ENCODE measurements at places on chromosomes 3 and 15.
A peak's percentile ranks its signal among the peaks of the same experiment; 100 is the strongest.

DNA sequence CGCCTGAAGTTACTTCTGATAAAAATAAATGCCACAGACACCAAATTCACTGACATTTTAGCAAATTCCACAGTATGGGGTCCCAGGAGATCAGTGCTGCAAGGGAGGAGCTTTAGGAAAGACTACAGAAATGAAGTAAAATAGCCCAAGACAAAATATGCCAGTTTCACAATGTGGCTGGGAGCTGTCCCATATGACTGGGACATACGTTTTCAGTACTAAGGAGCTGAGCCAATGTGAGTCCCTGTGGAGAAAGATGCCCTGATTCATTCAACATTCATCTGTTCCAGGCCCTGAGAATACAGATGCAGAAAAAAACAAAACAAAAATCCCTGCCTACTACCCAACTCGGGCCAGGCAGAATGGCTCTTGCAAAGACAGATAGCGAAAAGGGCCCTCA, 63.4 kb upstream of the FAM174B start:
- no peak for DNase-seq

GRCh38 chr15:99014803-99015697, 7.5 kb upstream of the PGPEP1L start:
- DNase-seq = no peak

DNA sequence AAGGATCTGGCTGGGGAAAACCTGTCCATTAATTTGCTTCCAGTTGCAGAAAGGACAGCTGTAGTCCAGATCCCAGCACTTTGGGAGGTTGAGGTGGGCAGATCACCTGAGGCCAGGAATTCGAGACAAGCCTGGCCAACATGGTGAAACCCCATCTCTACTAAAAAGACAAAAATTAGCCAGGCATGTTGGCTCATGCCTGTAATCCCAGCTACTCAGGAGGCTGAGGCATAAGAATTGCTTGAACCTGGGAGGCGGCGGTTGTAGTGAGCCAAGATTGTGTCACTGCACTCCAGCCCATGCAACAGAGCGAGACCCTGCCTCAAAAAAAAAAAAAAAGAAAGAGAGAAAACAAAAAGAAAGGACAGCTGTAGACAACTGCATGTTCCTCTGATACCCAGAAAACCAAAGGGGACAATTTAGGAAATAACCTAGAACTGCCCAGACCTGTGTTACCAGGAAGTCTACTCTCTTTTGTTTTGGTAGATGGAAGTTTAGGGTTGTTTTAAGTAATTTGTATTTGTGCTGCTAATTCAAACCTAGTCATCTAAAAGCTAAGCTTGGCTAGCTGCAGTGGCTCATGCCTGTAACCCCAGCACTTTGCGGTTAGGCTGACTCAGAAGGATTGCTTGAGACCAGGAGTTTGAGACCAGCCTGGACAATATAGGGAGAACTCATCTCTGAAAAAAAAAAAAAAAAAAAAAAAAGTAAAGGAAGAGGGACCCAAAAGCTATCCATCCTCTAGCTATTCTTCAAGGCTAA, 22.7 kb downstream of the EXD1 start:
- no peak for DNase-seq

GRCh38 chr15:100879464-100880138, at the start of gene ALDH1A3:
Gene ALDH1A3 (plus strand): TSS chr15:100879831. CDS start chr15:100879908, 77 bp downstream.
- no peak for DNase-seq

DNA sequence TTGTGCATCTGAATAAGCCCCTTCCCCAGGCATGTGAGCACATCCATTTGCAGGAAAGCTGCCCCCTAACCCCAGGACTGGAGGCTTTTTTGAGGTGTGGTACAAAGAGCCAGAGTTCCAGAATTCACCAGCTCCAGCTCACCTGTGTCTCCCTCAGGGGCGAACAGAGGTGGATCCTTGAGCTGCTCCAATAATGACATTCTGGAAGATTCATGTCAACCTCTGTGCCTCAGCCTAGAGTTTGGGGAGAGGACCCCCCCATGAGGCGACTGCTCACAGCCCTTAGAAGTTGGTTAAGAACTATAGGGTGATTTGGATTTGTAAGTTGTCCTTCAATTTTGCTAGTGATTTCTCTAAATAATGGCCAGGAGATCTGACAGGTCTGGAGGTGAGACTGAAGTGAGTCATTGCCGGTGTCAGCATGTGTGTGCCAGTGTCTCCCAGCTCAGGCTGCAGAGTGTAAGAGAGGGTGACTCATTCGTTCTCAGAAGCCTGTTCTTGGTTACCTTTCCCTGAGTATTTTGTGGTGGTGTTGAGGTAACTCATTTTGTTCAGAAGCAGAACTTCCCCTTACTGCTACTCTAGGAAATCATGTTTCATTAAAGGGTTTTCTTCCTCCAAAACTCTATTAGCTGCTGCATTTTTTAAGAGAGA, 136.9 kb upstream of the TOPAZ1 start:
- DNase-seq = no peak

DNA sequence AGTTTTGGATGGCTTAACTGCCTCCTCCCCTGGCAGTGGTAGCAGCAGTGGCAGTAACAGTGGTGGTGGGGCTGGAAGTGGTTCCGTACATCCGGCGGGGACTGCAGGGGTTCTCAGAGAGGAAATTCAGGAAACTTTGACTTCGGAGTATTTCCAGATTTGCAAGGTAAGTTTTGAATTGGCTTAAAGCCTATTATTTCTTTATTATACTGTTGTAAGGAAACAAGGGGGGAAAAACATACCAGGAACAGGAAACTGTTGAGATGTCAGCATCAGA, 1.5 kb downstream of the STXBP5L start:
- DNase-seq = no peak

GRCh38 chr3:155676252-155676981, 68.5 kb downstream of the PLCH1 start:
- no peak for DNase-seq

- no peak for DNase-seq
These were observed 403.2 kb downstream of the NR2F2 start for GRCh38 chr15:96733721-96734120.

DNA sequence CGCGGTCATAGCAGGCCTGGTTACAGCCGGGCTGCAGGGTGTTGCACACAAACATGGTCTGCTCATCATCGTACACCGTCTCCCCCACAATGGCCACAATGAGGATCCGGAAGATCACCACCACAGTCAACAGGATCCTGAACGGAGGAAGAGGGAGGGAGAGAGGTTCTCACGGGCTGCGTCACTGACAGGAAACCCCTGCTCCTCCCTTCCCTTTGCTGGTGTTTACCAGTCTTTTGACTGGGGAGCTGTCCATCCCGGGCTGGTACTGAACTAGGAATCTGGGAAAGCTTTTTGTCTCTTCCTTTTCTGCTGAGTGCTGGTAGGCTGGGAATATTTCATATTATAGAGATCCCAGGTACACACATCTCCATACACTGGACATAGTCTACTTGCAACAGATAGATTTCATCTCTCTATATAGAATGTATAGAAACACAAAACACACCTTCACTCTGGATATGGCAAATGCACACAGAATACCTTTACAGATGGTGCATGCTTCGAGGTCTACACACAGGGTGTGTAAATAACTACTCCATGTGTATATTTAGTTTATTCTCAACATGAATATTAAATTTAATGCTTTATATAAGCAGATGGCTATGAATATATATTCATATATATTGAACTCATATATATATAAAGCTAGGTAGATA, 1.4 kb downstream of the GJD2 start:
- no peak for DNase-seq

GRCh38 chr3:22176911-22177310, 425.9 kb upstream of the ZNF385D start:
- no peak for DNase-seq

GRCh38 chr15:24955531-24955921, 739 bp downstream of the SNRPN start:
- DNase-seq = no peak

- no peak for DNase-seq
These were observed 915.6 kb downstream of the TUSC7 start for GRCh38 chr3:117625174-117625573.

DNA sequence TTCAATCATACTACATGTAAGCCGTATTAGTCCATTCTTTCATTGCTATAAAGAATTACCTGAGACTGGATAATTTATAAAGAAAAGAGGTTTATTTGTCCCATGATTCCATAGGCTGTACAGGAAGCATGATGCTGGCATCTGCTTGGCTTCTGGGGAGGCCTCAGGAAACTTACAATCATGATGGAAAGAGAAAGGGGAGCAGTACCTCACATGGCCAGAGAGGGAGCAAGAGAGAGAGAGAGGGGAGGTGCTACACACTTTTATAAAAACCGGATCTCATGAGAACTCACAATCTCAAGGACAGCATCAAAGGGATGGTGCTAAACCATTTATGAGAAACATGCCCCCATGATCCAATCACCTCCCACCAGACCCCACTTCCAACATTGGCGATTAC, 14.3 kb upstream of the CLASP2 start:
- DNase-seq = no peak

GRCh38 chr3:12024959-12025570, 20.9 kb downstream of the SYN2 start:
- DNase-seq = no peak

- DNase-seq = no peak
These were observed 48.8 kb downstream of the EPHA6 start for GRCh38 chr3:96863129-96863740.

- no peak for DNase-seq
These were observed 185.3 kb downstream of the KCNAB1 start for GRCh38 chr3:156305672-156306071.

GRCh38 chr15:85494048-85494777, 113.8 kb downstream of the AKAP13 start:
- DNase-seq = no peak

DNA sequence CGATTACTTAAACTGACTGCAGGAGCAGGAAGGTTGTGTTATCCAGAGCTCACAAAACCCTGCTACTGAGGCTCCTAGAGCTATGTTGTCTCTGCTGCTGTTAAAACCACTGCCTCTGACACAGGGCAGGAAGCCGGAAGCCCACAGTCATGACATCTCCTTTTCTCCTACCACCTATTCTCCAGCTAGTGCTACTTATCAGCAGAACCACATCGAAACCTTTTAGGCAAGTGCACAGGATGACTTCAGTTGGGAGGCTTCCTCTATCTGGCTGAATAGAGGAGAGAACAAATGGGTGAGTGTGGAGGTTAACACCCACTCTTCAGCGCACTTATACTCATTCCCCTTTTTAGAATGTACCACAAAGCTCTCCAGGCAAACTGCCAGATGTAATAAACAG, 638.0 kb downstream of the OTOL1 start:
- no peak for DNase-seq

GRCh38 chr3:112561484-112561733, 353 bp downstream of the ATG3 start:
- DNase-seq = peak; percentile 62

DNA sequence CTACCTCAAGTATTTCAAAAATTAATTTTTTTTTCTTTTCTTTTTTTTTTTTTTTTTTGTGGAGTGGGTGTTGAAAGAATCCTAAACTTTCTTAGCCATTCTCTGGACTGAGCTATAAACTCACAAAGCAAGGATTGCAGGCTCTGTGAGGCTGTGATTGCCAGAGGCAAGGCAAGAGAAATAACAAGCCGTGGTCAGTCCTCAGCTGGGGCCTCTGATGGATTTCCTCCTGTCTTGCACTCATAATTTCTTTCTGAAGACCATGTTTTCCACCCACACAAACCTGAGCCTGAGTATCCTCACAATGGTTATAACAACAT, 1.3 kb downstream of the CX3CR1 start:
- DNase-seq = no peak

DNA sequence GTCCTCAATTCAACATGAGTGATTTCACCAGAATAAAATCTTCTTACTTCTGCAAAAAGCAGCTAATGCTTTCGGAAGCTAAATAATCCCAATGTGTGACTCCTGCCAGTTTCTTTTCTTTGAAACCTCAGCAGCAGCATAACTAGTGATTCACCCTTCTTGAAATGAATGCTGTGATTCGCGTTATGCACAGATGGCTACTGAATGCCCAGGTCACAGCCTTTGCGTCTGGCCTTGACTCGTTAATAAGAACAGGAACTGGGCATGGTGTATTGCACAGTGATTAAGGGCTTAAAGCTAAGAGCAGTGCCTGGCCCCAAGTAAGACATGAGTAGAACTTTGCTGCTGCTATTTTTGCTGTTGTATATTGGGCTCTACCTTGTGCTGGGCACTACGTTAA, 19.0 kb downstream of the CGNL1 start:
- DNase-seq = no peak

GRCh38 chr3:73326396-73326795, 264.9 kb downstream of the EBLN2 start:
- no peak for DNase-seq

GRCh38 chr3:159726231-159726964, 262.2 kb upstream of the IL12A start:
- DNase-seq = no peak

DNA sequence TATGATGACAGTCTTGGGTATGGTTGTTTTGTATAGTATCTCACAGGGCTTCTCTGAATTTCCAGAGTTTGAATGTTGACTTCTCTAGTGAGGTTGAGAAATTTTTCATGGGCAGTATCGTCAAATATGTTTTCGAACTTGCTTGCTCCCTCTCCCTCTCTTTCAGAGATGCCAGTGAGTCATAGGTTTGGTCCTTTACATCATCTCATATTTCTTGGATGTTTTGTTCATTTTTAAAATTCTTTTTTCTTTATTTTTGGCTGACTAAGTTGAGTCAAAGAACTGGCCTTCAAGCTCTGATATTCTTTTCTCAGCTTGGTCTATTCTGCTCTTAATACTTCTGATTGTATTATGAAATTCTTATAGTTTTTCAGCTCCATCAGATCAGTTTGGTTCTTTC, 282.3 kb upstream of the NECTIN3 start:
- no peak for DNase-seq

DNA sequence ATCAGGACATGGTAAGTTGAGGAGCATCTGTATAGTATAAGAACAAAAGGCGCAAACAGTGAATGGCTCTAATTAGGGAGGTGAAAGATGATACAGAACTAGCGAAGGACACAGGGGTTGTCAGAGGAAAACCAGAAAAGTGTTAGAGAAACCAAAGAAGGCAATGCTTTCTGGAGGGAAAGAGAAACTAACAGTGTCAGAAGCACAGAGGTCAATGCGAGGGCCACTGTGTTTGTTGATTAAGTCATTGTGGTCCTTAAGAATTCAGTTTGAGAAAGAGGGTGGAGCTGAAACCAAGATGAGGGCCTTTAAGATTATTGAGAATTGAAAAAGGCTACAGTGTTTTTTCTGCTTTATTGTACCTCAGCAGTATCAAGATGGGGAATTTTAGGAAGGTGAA, 28.8 kb downstream of the ATG7 start:
- no peak for DNase-seq

GRCh38 chr3:145639003-145639606, 521.9 kb downstream of the PLOD2 start:
- DNase-seq = no peak

DNA sequence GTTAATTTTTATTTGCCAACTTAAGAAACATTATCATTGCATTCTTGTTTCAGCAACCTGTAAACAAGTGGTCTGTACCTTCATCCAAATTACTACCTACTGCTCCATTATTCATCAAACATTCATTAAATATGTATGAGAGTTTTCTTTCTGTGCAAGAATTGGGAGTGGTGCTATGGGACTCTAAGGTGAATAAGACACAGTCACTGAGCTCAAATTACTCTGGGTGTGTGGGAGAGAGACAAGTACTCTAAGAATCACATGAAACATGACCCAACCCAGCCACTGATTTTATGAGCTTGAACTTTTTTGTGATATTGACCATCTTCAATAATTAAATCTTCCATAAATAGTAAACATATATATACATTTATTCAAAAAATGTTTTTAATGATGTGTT, 227.2 kb upstream of the TP63 start:
- no peak for DNase-seq

- no peak for DNase-seq
These were observed 171.8 kb upstream of the CDIN1 start for GRCh38 chr15:36407647-36408046.
